ENCODE measurements at places on chromosomes 3 and 15.

DNA sequence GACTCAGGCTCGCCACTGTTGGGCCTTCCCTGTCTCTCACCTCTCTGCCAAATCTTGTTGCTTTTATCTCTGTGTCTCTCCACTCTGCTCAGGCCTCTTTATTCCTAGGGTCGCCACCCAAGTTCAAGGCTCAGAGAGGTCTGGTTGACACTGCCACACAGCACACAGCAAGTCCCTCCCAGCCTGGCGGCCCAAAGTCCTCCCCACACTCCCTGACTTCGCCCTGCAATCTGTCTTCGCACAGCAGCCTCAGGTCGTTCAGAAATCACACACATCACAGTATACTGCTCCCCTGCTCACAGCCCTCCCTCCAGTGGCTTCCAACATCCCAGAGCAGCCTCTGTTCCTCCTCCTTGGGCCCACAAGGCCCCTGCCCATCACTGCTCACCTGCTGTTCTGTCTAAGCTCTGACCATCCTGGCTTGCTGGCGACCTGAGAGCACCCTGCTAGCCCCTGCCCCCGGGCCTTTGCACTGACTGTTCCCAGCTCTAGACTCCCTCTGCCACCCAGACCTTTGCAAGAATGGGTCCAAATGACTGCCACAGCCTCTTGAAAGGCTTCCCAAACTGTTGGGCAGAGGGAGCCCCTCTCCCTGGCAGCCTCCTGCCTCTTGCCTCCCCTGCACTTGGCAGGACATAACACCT is 48.4 kb downstream of the MGLL start:
- DNase-seq = no peak

DNA sequence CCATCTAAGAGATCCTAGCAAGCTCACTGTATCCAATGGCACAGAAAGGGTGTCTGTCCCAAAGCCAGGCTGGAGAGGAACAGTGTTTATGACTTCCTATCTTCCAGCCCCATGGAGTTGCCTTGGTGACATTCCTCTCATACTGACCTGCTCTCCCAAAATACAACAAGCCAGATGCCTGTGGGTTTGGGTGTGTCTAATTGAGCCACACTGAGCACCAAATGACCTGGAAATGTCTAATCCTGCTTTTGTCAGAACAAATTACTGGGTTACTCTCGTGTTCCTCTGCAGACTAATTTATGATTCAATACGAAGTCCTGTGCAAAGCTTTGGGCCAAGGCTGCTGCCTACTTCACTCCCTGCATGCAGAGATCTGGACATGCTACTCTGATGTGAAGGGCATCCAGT is 98.1 kb upstream of the STRIT1 start:
- DNase-seq = no peak

DNA sequence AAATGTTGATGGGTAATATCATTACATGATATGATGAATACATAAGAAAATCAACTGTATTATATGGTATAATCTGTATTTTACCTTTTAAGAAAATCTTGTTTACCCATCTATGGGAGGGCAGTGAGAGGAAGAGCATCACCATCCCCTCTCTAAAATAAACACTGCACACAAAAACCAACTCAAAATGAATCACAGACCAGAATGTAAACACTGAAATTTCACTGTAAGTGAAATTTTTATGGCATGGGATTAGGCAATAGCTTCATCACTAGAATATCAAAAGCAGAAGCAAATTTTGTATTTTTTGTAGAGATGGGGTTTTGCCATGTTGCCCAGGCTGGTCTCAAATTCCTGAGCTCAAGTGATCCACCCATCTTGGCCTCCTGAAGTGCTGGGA is 26.2 kb downstream of the IFT80 start:
- no peak for DNase-seq

GRCh38 chr15:41917767-41918430 is 24.0 kb upstream of the SPTBN5 start:
- DNase-seq = no peak

DNA sequence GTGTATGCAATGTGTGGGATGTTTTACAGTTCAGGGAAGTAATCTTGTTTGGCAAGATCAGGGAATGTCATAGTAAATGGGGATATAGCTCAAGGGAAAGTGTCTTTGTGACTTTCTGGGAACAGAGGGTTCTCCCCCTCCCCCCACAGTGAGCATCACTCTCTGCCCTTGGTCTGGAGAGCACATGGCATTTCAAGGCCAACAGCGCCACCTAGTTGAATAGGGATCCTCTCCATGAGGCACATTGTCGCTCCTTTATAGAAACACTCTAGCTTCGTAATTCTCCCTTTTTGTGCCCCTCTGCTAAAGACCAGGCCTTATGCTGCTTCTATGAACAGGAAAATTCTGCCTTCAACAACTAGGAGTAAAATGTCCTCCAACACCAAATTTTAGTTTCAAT is 37.1 kb upstream of the ARNT2 start:
- no peak for DNase-seq

DNA sequence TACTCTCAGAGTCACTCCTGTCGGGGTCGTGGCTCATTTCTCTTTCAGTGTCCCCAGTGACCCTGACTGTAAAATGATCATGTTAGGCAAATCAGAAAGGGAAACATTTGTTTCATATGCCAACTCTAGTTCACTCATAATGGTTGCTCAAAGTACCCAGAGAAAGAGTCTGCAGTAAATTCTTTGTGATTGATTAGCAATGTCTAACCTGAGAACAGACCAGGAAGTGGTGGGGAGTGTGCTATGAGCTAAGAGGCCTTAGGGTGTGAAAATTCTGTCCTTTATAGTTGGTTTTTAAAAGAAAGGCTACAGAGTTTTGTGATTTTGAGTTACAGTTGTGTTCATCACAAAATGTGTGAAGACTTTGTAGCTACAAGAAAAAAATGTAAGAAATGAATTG is 108.9 kb downstream of the EDEM1 start:
- no peak for DNase-seq

DNA sequence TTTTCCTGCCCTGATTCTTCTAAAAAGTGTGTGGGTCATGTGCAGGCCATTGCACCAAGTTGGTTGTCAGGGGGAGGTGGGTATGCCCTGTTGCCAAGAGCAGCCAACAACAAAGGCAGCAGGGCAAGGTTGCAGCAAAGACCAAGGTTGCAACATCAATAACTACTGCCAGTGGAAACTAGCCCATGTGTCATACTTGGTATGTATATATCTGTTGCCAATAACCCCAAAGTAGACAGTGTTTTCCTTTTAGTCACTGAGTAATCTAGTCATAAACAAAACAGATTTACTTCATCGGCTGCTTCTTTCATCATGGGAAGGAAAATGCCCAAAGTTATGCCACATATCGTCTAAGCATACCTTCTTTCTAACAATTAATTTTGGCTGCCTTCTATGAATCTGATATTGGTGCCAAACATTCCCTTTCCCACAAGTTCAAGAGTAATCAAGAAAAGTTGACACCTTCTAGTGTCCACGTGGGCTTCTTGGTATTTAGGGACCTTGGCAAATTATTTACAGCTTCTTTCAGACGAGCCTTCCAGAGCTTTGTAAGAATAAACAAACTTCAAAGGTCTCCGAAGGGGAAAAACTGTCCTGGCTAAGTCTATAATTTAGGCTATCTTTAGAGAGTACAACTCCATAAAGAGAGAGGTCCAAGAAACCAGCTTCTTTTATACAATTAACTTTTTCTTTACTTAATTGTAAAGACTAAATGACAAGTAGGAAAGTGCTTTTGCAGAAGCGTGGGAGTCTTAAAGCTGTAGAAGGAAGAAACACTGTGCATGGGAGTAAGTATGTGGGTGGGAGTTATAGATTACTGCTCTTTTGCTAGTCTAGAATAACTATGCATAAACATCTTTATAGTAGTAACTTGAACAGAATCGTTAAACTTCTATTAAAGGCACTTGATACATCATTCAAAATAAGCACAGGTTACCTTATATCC is 10.0 kb upstream of the MBNL1 start:
- DNase-seq = no peak

GRCh38 chr3:131107637-131108433 is 81.2 kb downstream of the NEK11 start:
- no peak for DNase-seq

DNA sequence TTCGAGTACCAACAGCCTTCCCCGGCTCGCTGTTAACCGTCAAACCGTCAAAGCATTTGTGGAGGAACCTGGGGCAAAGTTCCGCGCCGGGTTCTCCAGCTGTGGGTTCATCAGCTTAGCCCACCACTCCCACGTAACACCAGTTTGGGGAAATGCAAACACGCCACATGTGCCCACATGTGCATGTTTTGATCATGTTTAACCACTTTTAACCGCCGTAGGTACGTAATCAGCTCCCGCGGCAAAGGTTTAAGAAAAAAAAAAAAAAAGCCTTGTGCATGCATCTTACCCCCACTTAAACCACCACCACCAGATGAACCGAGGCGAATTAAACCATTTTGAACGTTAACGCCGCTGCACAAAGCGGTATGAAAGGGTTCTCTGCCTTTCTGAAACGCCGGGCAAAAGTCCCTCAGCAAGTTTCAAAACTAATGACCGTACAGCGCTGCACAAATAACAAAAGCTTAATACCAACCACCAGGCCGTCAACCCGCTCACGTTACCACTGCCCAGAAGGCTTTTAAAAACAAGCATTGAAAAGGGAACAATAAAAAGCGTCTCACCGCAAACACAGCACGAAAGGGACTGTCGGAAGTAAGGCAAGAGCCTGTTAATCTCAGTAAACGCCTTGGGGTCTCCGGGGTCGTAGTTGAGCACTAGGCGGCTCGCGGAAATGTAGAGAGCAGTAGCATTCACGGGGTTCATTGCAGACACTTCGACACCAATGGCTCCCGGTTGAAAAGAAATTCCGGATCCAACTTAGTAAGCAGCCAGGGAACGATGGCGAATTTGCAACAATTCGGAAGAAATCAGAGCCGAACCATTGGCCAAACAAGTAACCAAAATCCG is 1.5 kb downstream of the MSL2 start:
- DNase-seq = no peak

DNA sequence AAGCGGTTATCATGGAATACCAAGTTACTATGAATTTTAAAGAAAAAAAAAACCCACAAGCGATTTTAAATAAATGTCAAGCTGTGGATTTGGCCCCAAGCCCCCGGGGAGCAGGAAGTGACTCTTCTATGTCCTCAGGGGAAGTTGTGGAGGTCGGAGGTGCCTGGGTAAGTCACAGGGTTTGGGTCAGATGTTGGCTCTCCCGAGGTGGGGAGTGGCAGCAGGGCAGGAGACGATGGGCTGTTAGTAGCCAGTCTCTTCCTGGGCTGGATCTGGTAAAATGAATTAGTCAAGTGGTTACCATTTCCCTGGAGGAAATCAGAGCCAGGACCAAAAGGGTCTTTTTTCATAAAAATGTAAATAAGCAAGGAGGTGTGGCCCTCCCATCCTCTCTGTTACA is 316.7 kb downstream of the TLE3 start:
- no peak for DNase-seq

- DNase-seq = no peak
Measured at GRCh38 chr3:57048728-57049127, 11.7 kb upstream of the SPATA12 start.

- DNase-seq = no peak
Measured at GRCh38 chr3:3817865-3818264, 18.6 kb downstream of the LRRN1 start.

DNA sequence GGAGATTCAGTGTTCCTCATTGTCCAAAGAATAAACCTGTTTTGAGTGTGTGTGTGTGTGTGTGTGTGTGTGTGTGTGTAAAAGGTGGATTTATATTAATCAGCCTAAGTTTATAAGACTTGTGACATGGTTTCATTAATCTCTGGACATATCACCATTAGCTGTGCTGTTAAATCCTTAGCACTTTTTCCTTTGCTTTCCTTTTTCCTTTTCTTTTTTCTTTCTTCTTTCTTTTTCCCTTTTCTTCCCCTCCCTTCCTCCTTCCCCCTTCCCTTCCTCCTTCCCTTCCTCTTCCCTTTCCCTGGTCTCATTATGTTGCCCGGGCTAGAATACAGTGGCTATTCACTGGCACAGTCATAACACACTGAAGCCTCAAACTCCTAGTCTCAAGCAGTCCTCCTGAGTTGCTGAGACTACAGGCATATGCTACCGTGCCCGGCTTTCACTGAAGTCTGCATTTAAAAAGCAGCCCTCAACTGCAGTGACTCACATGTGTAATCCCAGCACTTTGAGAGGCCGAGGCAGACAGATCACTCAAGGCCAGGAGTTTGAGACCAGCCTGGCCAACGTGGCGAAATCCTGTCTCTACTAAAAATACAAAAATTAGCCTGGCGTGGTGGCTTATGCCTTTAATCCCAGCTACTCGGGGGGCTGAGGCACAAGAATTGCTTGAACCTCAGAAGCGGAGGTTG is 28.6 kb upstream of the ITPKA start:
- DNase-seq = no peak

DNA sequence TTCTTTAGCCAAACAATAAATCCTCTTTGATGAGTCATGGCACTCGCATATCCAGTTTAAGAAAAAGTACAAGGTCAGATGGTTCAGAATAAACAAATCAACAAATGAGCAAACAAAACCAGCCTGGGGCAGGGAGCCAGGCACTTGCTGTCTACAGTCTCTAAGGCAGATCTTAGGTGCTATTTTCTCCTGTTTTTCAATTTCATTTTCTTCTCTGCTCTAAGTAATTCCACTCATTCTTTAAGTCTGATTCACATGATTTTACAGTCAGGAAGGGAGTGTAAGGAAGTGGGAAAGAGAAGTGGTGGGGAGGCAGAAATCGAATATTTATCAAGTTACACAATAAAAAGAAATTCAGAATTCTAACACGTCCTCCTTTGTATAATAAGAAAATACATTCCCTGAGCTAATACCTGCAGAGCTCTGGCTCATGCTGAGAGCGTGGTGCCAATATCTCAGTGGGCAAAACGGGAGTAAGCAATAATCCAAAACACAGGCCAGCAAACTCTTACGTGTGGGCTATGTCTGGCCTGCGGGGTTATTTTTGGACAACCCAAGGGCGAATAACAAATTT is 298.6 kb downstream of the ADAMTS17 start:
- no peak for DNase-seq

GRCh38 chr15:52057996-52058395 is 39.0 kb downstream of the MAPK6 start:
- DNase-seq = no peak

- no peak for DNase-seq
Measured at GRCh38 chr3:128481438-128481942, 11.5 kb downstream of the GATA2 start.

- no peak for DNase-seq
Measured at GRCh38 chr15:89967881-89968280, 33.2 kb upstream of the ZNF710 start.

DNA sequence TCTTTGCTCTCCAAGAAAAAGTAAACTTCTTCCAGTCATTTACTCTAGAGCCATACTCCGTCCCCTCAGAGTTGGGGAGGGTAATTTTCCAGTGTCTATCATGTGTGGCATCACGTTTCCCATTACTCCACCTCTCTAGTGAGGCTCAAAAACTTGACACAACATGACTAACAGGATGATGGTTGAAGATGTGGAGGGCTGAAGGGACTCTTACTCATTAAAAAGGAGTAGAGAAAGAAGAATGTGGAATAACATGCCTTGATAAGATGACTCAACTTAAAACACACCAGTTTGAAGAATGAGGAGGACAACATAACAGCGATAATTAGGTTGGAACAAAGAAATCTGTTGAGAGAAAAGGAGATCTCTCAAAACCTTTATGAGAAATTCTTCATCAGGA is 894.3 kb downstream of the OTOL1 start:
- DNase-seq = no peak

All from progenitor cell of endocrine pancreas (in vitro differentiated cells).